Fibroblast of lung (primary cell): ENCODE measurements at places on chromosomes 7 and 10. TPM values are rescaled to one million over a fixed set of nuclear protein-coding genes. Genes with fewer than 3 reads are reported as not detected.

GRCh38 chr7:50335795-50336754 is 31.6 kb downstream of the IKZF1 start:
- H3K27ac ChIP-seq: no peak overlapping the region
- DNase-seq: no peak
- H3K36me3 ChIP-seq: no peaks in the 10 kb centered on the region
- no peaks in the 10 kb centered on the region for H3K27me3 ChIP-seq
- no peak overlapping the region for H3K4me3 ChIP-seq

DNA sequence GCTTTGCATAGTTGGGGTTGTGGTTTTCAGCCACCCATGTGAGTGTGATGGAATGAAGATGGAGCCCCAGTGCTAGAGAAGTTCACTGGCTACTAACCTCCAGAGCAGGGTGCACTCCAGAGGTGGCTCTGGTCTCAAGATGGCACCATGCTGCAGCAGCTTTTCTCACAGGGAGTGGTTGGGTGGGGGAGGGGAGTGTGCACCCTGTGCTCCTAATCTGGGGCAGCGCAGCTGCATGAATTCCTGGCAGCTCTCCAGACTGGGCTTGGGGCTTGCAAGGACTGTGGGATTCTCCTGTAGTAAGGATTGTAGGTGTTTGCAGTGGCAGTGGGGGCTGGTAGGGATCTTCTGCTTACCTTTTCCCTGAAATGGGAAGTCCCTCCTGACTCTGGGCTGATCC is 23.7 kb downstream of the PHTF2 start:
- no peak for DNase-seq
- H3K27me3 ChIP-seq: no peaks in the 10 kb centered on the region
- H3K4me3 ChIP-seq: no peak overlapping the region
- no peak overlapping the region for H3K27ac ChIP-seq
- H3K4me1 ChIP-seq: no peaks in the 10 kb centered on the region
- H3K36me3 ChIP-seq: peaks cover 2% of the 10 kb centered on the region

GRCh38 chr7:106560482-106560881 is 100.5 kb downstream of the CCDC71L start:
- DNase-seq: no peak
- no peak overlapping the region for H3K4me3 ChIP-seq
- H3K36me3 ChIP-seq: no peaks in the 10 kb centered on the region
- no peak overlapping the region for H3K27ac ChIP-seq

DNA sequence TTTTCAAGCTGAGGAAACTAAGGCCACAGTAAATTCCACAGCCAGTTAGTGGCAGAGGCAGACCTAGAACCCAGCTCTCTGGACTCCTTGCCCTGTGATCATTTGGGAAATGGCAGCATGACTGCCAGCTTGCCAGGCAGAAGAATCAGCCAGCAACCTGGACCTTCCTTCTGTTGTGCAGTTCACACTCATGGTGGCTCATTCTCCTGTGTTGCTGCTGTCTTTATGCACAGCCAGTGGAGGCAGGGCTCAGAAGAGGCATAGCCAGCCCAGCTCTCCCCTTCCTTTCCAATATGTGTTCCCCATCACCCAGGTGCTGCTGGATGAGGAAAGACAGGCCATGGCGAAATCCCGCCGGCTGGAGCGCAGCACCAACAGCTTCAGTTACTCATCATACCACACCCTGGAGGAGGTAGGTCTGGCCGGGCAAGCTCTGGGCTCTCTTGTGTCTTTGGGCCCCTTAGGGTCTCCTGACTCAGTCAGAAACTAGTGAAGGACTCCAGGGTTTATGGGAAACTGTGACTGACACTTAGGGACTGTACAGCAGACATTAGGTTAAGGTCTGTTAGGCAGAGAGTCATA is 14.8 kb downstream of the CPA5 start:
- H3K4me1 ChIP-seq: peaks cover 17% of the 10 kb centered on the region
- no peaks in the 10 kb centered on the region for H3K27me3 ChIP-seq
- DNase-seq: no peak
- H3K36me3 ChIP-seq: no peaks in the 10 kb centered on the region

DNA sequence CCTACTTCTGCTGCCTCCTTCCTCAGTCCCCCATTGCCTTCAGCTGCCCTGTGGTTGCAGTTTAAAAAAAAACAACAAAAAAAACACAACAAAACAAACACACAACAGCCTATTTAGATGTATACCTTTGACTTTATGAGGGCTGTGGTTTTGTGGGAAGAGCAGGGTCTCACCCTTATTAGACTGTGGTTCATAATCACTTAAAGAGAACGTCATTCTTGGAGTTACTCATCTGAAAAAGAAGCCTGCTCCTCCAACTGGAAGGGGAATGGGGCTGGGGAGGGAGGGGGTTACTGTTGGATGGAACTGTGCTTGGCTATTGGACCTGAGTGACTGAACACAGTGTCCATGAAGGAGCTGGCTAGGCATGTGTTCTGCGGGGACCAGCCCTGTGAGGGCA is 48.1 kb downstream of the SDK1 start:
- DNase-seq: no peak
- no peak overlapping the region for H3K4me3 ChIP-seq
- no peaks in the 10 kb centered on the region for H3K4me1 ChIP-seq
- H3K27me3 ChIP-seq: no peaks in the 10 kb centered on the region
- H3K36me3 ChIP-seq: no peaks in the 10 kb centered on the region

DNA sequence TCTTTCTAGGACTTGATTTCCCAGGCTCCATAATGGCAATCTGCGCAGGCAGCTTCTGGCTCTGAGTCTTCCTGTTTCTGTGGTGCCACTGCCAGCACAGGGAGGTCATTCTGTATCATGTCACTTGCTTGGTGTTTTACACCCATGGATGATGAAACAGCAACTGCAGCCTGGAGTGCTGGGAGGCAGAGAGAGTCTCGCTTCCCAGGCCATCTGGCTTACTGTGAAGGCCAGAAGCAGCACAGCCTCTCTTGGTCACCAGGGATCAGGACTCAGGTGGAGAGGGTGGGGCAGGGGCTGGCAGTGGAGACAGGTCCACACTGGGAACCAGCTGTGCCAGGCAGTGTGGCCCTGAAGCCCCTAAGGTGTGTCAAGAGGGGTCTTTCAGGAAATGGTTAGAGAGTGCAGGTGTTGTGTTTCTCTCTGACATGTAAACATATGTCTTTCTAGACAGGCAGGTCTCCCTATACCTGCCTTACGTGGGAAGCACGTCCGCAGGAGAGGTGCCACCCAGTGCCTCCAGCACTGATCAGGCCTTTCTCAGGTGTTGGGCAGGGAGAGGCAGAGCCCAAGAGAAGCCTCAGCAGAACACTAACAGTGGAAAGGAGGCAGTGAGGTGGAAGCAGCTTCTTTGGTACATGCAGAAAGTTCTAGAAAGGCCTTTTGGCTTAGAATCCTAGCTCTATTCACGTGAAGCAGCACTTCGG is 71.4 kb downstream of the INSIG1 start:
- H3K4me3 ChIP-seq: no peak overlapping the region
- H3K27ac ChIP-seq: no peak overlapping the region
- peaks cover 28% of the 10 kb centered on the region for H3K27me3 ChIP-seq
- H3K4me1 ChIP-seq: no peaks in the 10 kb centered on the region

- no peaks in the 10 kb centered on the region for H3K4me1 ChIP-seq
- no peaks in the 10 kb centered on the region for H3K27me3 ChIP-seq
- H3K4me3 ChIP-seq: no peak overlapping the region
- no peak overlapping the region for H3K27ac ChIP-seq
Observed at GRCh38 chr7:108503112-108504026, 22.6 kb downstream of the PNPLA8 start.

- H3K4me1 ChIP-seq: peaks cover 7% of the 10 kb centered on the region
- peak; percentile 60 for DNase-seq
- H3K4me3 ChIP-seq: no peak overlapping the region
- no peak overlapping the region for H3K27ac ChIP-seq
- H3K27me3 ChIP-seq: no peaks in the 10 kb centered on the region
Observed at GRCh38 chr10:90180886-90181691, 479.7 kb downstream of the KIF20B start.

DNA sequence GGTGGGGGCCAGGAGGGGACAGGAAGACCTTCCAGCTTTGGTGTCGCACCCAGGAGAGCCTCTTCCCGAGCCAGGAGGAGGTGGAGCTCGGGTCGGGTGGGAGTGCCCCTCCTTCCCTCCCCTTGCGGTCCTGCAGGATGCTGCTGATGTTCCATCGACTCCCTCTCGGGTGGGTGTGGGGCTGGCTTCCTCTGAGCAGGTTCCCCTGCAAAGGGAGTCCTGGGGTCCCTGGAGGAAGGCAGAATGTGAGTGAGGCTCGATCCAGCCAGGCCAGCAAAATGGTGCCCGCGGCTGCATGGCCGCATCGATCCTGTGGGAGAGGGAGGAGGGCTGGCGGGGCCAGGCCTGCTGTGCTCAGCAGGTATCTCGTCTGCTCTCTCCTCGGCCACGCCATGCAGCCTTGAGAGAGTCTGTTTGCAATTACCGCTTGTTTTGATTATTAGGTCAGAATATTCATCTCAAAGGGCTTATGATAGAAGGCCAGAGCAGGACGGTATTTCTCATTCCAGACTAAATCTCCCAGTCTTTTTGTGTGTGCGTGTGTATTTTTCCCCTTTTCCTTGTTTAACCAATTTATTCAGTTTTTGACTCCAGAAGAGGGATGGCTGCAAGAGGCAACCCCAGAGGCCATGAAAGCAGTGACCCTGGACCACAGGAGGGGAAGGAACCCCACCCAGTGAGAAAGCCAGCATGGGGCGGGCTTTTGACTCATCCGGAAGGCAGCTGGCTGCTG is 137.3 kb upstream of the ZMIZ1 start:
- H3K4me1 ChIP-seq: peaks cover 18% of the 10 kb centered on the region
- DNase-seq: peak; percentile 91
- no peaks in the 10 kb centered on the region for H3K36me3 ChIP-seq
- peak overlapping the region; percentile 38 for H3K27ac ChIP-seq
- H3K4me3 ChIP-seq: no peak overlapping the region

DNA sequence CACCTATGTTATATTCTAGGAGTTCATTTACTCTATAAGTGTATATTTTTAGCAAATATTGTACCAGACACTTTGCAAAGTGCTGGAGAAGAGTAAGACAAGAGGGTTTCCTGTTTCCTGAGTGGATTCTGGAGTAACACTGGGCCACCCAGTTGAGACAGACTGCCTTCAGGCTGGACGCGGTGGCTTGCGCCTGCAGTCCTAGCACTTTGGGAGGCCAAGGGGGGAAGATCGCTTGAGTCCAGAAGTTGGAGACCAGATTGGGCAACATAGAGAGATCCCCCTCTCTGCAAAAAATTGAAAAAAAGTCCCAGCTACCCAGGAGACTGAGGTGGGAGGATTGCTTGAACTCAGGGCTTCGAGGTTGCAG is 772 bp upstream of the ZSCAN25 start:
- H3K36me3 ChIP-seq: peaks cover 9% of the 10 kb centered on the region
- H3K27me3 ChIP-seq: no peaks in the 10 kb centered on the region
- H3K4me3 ChIP-seq: no peak overlapping the region
- peaks cover 2% of the 10 kb centered on the region for H3K4me1 ChIP-seq
- H3K27ac ChIP-seq: no peak overlapping the region
- DNase-seq: no peak

DNA sequence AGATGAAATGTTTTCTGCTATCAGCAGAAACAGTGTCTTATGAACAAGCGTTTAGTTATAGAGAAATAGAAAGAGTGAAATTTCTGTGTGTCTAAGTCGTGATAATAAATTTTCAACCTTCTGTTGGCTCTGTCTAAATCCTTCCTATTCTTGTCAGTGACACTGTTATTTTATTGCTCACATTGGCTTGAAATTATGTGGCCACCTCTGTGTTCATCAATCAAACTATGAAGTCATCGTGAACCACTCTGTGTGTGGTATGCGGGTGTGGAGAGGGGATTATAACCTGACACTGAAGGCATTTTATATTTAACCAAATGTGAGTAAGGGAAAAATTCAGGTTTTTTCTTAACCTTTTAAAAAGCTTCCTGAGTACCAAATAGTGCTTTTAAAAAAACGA is 12.3 kb downstream of the AOAH start:
- DNase-seq: peak; percentile 66
- H3K4me3 ChIP-seq: no peak overlapping the region
- no peak overlapping the region for H3K27ac ChIP-seq
- no peaks in the 10 kb centered on the region for H3K36me3 ChIP-seq

DNA sequence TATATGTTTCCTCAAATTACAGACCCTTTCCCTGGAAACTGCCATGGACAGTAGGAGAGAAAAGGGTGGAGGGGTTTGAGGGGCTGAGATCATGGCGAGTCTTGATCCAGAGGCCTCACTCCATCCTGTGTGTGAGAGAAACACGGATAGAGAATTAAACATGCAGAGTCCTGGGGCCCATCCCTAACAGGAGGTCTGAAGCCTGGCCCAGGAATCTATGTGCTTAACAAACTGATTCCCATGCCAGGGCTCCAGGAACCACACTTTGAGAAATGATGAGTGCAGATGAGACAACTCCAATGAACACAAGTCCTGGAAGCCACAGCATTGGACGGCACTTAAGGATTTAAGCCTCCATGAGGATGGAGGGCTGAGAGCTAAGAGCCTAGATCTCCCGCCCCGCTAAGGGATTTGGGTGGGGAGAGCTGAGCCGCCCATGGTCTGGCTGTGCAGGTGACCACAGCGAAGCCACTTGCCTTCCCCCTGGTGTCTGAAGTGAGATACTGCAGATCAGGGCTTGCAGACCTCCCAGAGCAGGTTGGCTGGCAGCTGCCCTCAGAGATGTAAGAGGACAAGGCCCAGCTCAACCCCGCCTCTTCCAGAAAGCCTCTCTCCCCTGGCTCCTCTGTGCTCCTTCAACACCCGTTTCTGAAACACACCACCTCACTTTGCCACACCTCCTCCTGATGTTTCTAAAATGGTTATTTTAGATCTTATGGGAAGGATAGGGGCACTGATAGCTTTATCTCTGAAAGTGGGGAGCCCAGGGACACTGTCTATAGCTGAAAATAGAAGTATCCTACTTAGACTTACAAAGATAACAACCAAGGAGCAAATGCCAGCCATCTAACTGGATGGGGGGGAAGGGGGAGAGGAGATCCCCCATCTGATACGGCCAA is 24.8 kb upstream of the EIF5AL1 start:
- H3K36me3 ChIP-seq: no peaks in the 10 kb centered on the region
- peaks cover 38% of the 10 kb centered on the region for H3K4me1 ChIP-seq
- no peak overlapping the region for H3K4me3 ChIP-seq

- no peak for DNase-seq
- no peaks in the 10 kb centered on the region for H3K27me3 ChIP-seq
Observed at GRCh38 chr10:50416181-50416824, 165.0 kb upstream of the ASAH2 start.

GRCh38 chr10:132932461-132933307 is 9.7 kb downstream of the CFAP46 start:
- H3K27ac ChIP-seq: no peak overlapping the region
- no peak for DNase-seq
- no peaks in the 10 kb centered on the region for H3K27me3 ChIP-seq
- no peaks in the 10 kb centered on the region for H3K4me1 ChIP-seq

GRCh38 chr10:83750604-83751003 is 388.7 kb upstream of the GHITM start:
- no peaks in the 10 kb centered on the region for H3K4me1 ChIP-seq
- H3K4me3 ChIP-seq: no peak overlapping the region
- H3K27me3 ChIP-seq: no peaks in the 10 kb centered on the region
- no peak overlapping the region for H3K27ac ChIP-seq
- DNase-seq: no peak
- H3K36me3 ChIP-seq: no peaks in the 10 kb centered on the region

TAS2R3 gene
- total RNA-seq: 1.3 and 2.8 TPM in 2 replicates

CFAP69 gene
- total RNA-seq: 6.2 and 7.1 TPM in 2 replicates

FLNC gene
- total RNA-seq: 106 and 191 TPM in 2 replicates

GTF2IRD1 gene
- total RNA-seq: 10.0 and 14.7 TPM in 2 replicates

NPY4R gene
- not detected in 2 replicates for total RNA-seq

SLC13A4 gene
- total RNA-seq: 0.26 and 0.50 TPM in 2 replicates

GPC2 gene
- 1.8 and 2.3 TPM in 2 replicates for total RNA-seq
